B cell (primary cell): ENCODE measurements at places on chromosomes 11 and 22.

- no peak for DNase-seq
These were observed 40.2 kb downstream of the SCGB1A1 start for GRCh38 chr11:62459080-62459479.

DNA sequence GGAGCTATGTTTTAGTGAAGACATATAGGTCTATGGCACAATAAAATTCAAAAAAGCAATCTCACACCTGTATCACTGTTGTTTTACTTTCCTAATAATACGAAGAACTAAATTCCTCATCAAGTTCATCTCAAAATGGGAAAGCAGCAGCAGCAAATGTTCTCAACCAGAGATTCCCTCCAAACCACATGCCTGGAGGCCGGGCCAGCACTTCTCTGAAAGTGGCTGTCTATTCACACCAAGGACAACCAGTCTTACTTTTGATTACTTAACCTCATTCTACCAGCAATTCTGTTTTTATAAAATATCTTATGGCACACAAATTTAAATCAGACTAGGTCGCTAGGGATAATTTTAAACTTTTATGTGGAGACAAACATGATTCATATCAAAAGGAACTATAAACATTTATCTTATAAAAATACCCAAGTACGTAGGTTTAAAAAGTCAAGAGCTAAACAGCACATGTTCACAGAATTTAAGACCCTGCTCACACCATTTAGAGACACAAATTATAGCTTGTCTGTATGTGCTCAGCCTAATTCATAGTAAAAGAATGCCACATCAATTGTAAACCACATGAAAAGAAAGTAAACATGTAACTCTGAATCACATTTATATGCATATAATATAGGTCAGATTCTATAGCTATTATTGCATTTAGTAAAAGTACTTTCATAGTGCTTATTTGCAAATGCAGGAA, 46.1 kb downstream of the RRAS2 start:
- DNase-seq = no peak

DNA sequence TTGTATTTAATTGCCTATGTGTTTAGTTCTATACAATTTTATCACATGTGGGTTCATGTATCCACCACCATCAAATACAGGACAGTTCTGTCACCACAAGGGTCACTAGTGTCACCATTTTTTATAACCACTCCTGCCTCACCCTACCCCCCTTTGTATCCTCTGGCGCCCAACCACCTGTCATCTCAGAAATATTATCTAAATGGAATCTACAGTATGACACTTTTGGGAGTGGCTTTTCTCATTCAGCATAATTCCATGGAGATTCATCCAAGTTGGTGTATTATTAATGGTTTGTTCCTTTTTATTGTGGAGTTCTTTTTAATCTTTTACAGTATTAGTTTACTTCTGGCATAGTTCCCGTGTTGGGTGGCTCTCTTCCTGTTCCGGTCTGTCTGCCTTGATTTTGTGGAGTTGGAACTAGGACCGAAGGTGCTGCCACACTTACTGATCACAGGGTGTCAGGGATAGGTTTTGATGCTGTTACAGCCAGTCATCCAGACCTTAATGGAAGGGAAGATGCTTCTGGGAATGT, 58.5 kb downstream of the TNRC6B start:
- no peak for DNase-seq

DNA sequence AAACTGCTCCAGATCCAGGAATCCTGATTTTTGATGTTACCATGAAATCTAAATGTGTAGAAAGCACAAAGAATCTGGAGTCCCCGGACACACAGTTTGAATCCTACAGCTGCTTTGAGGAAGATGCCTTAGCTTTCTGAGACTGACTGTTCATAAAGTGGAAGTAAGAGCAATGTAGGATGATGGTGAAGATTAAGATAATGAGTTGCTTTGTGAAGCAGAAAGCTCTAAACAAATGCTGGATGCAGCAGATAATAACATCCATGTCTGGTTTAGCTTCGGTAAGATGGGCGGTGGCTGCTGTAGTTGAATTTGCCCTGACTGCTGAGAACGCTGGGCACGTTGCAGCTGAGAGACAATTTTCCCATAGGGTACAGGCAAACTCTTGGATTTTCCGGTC, 20.1 kb downstream of the OVOL1 start:
- no peak for DNase-seq

GRCh38 chr22:35900483-35901168, 128.0 kb downstream of the RBFOX2 start:
- DNase-seq = no peak

- peak; percentile 76 for DNase-seq
These were observed 116.2 kb downstream of the ETS1 start for GRCh38 chr11:128471138-128471661.

GRCh38 chr11:67506426-67507051, 1.4 kb upstream of the PITPNM1 start:
- DNase-seq = no peak

DNA sequence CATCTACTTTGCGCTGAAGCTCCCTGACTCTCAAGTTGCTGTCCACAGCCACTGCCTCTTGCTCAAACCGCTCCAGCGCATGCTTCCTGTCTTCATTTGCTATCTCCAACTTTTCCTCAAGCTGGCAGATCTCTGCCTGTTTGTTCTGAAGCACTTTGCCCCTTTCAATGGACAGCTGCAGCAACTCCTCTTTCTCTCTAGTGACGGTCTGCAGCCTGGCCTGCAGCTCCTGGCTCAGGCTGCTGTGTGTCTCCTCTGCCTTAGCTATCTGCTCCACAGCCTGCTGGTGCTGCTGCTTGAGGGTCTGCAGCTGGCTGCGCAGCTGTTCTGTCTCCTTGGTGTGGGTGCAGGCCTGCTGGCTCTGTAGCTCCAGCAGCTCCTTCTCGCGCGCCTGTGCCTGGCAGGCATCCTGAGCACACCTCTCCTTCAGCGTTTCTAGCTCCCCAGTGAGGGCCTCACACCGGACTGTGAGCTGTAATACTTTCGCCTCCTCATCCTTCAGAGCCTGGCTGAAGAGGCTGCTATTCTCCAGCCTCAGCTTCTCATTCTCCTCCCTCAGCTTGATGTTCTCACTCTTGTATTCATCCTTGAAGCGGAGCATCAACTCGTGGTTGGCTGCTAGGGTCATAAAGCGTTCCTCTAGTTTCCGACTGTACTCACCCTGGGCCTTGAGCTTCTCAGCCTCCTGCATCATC, 723 bp downstream of the CCDC89 start:
- DNase-seq = no peak

GRCh38 chr11:94183251-94183885, 54.7 kb downstream of the PANX1 start:
- DNase-seq = no peak

- no peak for DNase-seq
These were observed 33.8 kb upstream of the SPON1 start for GRCh38 chr11:13928566-13929251.

- no peak for DNase-seq
These were observed 93.4 kb downstream of the ISX start for GRCh38 chr22:35159343-35159742.

DNA sequence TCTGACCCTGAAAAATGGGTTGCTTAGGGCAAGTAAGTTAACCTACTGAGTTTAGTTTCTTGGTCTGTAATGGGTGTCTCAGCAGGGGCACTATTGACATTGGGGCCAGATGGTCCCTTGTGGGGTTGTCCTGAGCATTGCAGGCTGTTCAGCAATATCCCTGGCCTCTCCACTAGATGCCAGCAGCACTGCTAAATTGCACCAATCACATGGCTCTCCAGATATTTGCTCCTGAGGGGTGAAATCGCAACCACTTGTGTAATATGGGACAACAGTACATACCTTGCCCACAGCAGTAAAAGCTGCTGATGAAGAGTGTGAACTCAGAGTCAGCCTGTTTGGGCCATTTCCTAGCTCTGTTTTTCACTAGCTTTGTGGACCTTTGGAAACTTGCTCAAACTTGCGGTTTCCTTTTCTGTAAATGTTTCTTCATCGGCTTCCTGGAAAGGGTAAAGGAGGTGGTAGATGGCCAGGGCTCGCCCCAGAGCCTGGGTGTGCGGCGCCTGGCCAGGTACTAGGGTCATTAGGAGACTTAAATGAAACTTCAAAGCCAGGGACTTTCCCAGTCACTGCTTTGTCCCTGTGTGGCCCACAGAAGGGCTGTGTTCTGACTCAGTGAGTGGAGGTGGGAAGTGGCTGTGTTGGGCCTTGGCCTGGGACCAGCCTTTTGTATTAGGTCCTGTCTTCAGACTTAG, 13.0 kb downstream of the NCF4 start:
- no peak for DNase-seq

- no peak for DNase-seq
These were observed 147.4 kb upstream of the POU2AF2 start for GRCh38 chr11:111098091-111098490.

- no peak for DNase-seq
These were observed 369 bp downstream of the DGCR8 start for GRCh38 chr22:20080445-20080775.

GRCh38 chr22:27835446-27835845, 33.9 kb upstream of the MN1 start:
- DNase-seq = no peak

DNA sequence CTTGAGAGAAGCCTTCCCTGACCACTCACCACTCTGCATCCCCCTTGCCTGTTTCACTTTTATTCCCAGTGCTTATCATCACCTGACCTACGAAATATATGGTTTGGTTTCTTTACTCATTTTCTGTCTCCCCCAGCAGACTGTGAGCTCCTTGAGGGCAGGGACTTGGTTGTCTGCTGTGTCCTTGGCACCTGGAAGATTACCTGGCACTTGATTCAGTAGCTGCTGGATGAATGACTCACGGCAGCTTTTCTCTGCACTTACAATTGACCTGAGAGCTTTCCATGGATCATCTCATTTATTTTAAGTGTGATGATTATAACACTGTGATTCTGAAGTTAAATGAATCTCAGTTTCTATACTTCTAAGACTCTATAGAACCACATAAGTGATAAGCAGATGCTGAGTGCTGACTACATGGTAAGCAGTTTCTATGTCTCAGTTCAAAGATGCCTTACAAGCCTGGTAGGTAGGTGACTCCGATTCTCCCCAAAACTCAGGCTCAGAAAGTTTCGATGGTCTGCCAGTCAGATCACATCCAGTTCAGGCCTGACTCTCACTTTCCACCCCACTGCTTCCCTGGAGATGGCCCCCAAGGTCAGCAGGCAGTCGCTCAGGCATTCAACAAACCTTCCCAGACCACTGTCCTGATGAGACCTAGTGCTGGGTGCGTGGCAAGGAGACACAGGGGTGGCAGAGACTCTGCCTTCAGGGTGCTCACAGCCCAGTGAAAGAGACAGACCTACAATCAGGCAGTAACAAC, 11.6 kb downstream of the IL2RB start:
- no peak for DNase-seq

- DNase-seq = no peak
These were observed 53.7 kb upstream of the CCDC34 start for GRCh38 chr11:27416568-27417176.

DNA sequence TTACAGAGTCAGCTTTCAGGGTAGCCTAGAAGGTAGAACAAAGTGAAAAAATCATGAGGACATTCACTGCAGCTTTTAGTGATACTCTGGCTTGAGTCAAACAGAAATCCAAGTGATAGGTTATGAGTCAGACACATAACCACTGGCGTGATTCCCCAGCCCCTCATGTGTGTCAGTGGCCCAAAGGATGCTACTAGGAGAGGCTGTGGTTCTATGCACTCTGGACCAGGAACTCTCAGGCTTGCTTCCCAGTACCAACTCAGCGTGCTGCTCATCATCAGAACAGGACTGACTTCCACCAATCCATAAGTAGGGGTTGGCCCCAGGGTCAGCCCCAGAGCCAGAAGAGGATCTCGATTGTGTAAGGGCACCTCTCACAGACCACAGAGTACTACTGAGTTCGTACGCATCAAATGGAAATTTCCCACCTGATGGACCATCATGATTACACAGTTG, 116.8 kb downstream of the MED15 start:
- DNase-seq = no peak

GRCh38 chr11:126115816-126116331, 53.2 kb upstream of the CDON start:
- no peak for DNase-seq

- DNase-seq = no peak
These were observed 12.4 kb downstream of the DGCR8 start for GRCh38 chr22:20092477-20092854.

- DNase-seq = no peak
These were observed 83.8 kb upstream of the SOX6 start for GRCh38 chr11:16440136-16440535.

DNA sequence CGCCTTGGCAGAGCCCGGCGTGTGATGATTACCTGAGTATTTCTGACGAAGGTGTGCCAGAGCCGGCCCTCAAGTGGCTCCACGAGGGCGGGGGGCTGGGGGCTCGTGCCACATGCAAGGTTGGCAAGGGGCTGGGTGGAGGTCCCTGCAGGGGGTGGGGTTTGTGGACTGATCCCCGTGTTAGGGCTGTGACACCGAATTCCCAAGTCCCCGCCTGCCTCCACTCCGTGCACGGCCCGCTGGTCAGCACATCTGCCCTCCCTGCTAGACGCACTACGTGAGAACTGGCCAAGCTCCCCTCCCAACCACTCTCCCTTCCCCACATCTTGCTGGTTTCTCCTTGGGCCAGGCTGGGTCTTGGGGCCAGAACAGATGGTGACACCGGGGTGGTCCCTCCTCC, 34.2 kb downstream of the GRAMD4 start:
- DNase-seq = no peak

GRCh38 chr11:89490981-89491690, at the start of gene NOX4:
Gene NOX4 (minus strand): TSS chr11:89491375. CDS start chr11:89491246, 129 bp downstream.
- DNase-seq = no peak

DNA sequence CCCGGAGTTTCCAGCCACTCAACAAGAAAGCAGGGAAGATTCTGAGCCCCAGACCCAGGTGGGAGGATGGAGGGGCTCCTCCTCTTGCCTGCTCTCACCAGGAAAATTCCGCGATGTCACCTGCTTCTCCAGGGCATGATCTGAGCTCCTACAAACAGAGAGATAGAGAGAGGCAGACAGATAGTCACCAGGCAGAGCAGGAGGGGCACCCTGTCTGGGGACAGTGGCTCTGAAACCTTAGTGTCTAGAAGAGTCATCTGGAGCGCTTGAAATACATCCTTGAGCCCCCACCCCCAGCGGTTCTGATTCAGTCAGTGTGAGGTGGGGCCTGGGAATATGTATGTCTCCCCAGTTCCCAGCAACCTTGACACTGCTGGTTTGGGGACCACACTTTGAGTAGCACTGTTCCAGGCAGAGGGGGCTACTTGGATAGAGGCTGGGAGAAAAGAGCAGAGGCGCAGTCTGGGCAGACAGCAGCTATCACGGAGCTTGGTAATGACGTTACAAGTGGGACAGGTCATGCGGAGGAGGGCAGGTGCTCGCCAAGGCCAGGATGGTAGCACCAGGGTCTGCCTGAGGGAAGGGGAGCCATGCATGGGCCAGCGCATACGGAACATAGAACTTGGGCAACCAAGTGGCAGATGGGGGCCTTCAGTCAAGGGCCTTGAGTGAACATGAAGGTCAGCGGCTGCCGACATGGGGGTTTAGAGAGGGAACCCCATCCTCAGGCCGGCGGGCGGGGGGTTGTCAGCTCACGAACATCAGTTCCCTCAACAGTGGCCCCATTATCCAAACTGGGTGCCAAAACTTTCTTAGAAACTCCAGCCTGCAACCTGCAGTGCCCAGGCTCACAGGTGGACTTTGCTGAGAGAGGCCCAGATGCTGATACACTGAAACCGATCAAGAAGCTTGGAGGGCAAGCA, 60.9 kb upstream of the MYEOV start:
- no peak for DNase-seq
